Hippocampal formation (tissue), 2 donors: ENCODE measurements at places on chromosomes 3 and 15.

DNA sequence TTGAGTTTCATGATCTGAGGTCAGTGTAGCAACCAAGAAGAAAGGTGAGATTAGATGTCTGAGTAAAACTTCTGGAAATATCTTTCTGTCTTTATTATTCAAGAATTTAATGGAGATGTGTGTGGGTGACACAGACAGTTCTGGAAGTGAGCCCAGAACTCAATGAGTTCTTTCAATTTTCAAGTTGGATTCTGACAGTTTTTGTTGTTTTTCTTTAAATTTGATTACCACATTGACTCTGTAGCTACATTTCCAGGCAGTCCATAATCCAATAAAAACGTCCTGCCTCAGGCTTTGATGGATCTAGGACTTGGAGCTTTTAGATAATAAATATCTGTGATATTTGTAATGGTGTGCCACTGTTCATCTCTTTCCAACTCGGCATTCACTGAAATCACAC lies 3.9 kb upstream of the PARP14 start:
- DNase-seq = no peak

- no peak for DNase-seq
Observed at GRCh38 chr3:14540821-14541385, 761 bp upstream of the GRIP2 start.

- DNase-seq = no peak
Observed at GRCh38 chr15:72958634-72959033, 93.6 kb upstream of the NEO1 start.

- no peak for DNase-seq
Observed at GRCh38 chr15:99561476-99562230, 4.1 kb upstream of the MEF2A start.
